WTC11 (cell line): ENCODE measurements at places on chromosomes 7 and 10.

DNA sequence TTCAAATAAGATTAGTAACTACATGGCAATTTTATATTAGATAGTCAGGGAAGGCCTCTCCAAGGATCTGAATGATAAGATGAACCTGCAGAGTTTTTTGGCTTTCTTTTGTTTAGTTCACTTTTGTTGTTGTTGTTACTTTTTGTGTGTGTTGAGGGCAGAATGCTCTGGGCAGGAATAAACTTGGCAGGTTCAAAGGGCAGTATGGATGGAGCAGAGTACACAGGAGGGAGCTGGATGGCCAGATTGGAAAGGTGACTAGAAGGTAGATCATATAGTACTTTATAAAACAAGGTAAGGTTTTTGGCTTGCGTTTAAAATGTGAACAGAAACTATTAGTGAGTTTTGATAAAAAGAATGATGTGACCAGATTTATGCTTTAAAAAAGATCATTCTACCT lies 17.9 kb downstream of the CROT start:
- H3K27me3 ChIP-seq: no peaks in the 10 kb centered on the region
- H3K27ac ChIP-seq: no peak overlapping the region
- no peak overlapping the region for H3K4me3 ChIP-seq
- DNase-seq: no peak
- H3K36me3 ChIP-seq: peaks cover 12% of the 10 kb centered on the region

GRCh38 chr7:31603046-31603445 lies 84.0 kb upstream of the PPP1R17 start:
- H3K27me3 ChIP-seq: no peaks in the 10 kb centered on the region; the same call in 1 of the 2 replicates
- no peak for DNase-seq
- peaks cover 23% of the 10 kb centered on the region for H3K4me1 ChIP-seq
- H3K36me3 ChIP-seq: no peaks in the 10 kb centered on the region
- H3K27ac ChIP-seq: no peak overlapping the region
- H3K4me3 ChIP-seq: no peak overlapping the region

DNA sequence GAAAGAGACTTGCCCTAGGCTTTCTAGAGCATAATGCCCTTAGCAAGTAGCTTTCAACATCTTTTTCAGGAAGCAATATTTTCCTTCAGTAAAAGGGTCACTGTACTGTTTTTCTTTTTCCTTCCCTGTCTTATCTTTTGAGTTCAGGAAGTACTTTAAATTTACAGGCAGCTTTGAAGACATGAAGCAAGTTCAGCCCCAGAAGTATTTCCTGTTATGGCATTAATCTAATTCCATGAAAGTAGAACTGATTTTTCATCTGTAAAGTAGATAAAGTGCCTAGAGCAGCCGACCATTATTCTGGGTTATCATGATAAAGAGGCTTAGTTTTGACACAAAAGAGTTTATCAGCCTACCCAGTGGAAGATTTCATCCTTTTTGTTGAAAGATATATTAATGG lies 288.2 kb downstream of the ADK start:
- no peak for DNase-seq
- no peaks in the 10 kb centered on the region for H3K27me3 ChIP-seq
- H3K27ac ChIP-seq: no peak overlapping the region
- peaks cover 24% of the 10 kb centered on the region for H3K4me1 ChIP-seq
- H3K4me3 ChIP-seq: no peak overlapping the region
- H3K36me3 ChIP-seq: no peaks in the 10 kb centered on the region

DNA sequence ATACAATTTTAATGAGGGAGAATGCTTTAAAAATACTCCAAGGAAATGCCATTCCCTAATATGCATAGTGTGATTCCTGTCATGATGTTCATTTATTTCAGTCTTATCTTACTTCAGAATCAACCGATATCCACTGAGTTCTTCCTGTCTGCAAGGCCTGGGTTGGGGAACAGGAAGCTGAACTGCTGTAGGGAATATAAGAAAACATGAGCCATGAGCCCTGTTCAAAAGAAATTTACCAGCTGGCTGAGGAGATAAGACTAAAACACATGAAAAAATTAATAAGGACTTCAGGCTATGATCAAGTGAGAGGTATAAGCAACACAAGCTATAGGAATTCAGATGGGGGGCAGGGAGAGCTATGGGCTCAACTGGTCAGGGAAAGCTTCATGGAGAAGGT lies 184.7 kb downstream of the PLPP4 start:
- no peak overlapping the region for H3K27ac ChIP-seq
- H3K27me3 ChIP-seq: peaks cover 85% of the 10 kb centered on the region
- H3K36me3 ChIP-seq: no peaks in the 10 kb centered on the region
- H3K4me3 ChIP-seq: no peak overlapping the region

DNA sequence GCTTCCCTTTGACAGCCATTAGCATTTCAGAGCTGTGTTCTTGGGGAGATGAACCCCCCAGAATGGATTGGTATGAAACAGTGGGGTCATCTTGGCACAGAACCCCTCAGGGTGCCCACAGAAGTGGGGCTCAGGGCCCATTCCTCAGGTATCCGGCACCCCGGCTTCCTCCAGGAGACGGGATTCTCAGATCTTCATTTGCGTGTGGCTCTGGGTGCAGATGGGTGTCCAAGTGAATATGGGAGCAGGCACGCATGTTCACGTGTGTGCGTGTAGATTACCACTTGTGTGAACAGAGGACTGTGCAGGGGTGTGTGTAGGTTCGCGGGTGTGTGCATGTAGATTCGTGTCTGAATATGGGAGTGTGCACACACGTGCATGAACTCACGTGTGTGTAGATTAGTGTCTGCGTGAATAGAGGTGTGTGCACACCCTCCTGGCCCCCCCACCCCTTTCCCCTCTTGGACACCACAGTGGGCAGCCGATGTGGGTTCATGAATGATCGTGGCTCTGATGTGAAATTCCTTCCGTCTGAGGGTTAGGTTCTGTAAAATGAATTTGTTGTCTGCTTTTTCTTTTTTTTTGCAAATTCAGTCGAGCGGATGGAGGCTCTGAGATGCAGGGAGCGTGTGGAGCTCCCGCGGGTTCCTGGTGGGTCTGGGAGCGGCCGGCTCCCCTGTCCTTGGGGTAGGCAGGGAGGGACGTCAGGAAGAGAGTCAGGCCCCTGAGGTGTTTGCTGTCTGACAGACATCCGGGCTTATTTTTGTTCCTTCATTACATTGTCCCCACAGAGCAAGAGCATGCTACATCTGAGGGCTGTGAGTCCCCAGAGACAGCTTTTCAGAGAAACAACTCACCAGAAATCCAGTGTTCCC lies 7.4 kb downstream of the ELFN1 start:
- no peak for DNase-seq
- H3K4me1 ChIP-seq: peaks cover 7% of the 10 kb centered on the region; the same call in 1 of the 2 replicates
- no peak overlapping the region for H3K4me3 ChIP-seq
- H3K27ac ChIP-seq: no peak overlapping the region

DNA sequence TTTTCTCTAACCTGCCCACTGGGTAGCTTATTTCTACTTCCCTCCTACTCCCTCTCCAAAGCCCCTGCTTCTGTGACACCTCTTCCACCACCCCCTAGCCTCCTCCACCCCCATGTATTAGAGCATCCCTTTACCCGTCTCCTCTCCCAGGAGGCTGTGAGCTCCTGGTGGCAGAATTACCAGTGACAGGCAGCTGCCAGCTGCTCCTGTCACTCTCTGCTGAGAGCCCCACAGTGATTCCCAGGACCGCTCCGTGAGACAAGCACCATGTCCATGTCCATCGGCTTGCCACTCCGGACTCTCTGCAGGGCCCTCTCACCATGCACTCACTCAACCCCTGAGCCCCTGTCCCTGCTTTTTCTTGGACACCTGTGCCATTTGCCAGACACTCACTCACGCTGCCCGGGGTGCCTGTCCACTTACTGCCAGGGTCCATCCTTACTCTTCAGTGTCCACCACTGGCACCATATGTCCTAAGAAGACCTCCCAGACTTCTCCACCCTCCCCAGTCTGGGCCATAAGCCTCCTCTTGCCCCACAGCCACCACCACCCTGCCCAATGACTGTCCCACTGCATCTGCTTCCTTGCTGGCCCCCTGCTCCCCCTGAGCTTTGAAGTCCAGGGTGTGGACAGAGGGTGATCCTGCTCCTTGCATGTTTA lies 9.8 kb downstream of the WDFY4 start:
- no peak overlapping the region for H3K27ac ChIP-seq
- no peaks in the 10 kb centered on the region for H3K36me3 ChIP-seq
- H3K4me1 ChIP-seq: peaks cover 16% of the 10 kb centered on the region
- DNase-seq: no peak
- H3K27me3 ChIP-seq: peaks cover 2% of the 10 kb centered on the region
